C1 segment of cervical spinal cord (tissue), 14 donors: ENCODE measurements at places on chromosomes 16 and 17.

- no peak for DNase-seq
Observed at GRCh38 chr16:49776085-49776595, 79.8 kb downstream of the ZNF423 start.

- no peak for DNase-seq
Observed at GRCh38 chr17:47622180-47622549, 27.6 kb upstream of the KPNB1 start.

GRCh38 chr16:24755201-24755874 lies 25.9 kb downstream of the TNRC6A start:
- no peak for DNase-seq

DNA sequence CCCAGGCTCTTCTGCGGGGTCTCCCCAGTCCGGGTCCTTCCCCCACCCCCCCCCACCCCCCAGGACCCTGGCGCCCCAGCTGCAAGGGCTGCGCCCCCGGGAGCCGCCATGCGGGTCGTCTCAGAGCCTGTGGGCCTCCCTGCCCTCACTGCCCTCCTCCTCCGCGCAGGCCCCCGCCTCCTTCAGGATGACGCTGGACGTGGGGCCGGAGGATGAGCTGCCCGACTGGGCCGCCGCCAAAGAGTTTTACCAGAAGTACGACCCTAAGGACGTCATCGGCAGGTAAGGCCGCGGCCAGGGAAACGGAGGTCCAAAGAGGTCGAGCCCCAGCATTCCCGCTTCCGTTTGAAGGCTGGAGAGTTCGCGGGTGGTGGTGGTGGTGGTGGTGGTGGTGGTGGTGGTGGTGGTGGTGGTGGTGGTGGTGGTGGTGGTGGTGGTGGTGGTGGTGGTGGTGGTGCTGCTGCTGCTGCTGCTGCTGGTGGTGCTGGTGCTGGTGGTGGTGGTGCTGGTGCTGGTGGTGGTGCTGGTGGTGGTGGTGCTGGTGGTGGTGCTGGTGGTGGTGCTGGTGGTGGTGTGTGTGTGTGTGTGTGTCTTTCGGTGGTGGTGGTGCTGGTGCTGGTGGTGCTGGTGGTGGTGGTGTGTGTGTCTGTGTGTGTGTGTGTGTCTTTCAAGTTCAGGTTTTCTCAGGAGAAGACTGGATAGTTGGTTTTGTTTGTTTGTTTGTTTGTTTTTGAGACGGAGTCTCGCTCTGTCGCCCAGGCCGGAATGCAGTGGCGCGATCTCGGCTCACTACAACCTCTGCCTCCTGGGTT lies 615 bp downstream of the PHKG2 start:
- no peak for DNase-seq

- no peak for DNase-seq
Observed at GRCh38 chr16:57386381-57386951, 14.2 kb downstream of the CX3CL1 start.

GRCh38 chr17:70074956-70075355 lies at the start of gene KCNJ16:
Gene KCNJ16 (plus strand): TSS chr17:70075225. CDS start chr17:70132088, 56,863 bp downstream.
- no peak for DNase-seq

GRCh38 chr16:27954191-27954590 lies 109.3 kb downstream of the GSG1L start:
- no peak for DNase-seq

DNA sequence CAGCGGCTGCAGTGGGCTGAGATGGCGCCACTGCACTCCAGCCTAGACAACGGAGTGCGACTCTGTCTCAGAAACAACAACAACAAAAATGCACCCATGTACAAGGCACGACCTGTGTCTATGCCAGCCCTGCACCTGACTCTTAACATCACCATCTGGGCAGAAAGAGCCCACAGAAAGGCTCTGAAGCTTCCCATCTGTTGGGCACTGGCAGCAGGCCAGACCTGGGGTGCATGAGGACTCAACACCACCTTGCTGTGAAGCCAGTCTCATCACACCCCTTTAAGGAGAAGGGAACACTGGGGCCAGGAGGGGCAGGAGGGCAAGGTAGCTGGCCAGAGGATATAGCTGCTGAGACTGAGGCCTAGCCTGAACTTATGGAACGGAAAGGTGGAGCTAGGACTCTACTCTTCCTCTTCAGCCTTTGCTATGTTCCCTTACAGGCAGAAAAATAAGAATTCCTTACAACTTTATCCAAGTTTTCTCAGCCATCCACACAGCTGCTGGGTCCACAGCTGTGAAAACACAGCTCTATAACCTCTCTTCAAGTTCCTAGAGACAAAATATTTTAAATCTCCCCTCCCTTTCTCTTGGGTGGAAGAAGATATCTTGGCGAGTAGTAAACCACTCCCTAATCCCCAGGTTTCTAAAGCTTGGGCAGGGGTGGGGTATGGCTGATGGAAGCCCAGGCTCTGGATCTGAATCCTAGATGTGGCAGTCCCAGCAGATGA lies 2.8 kb downstream of the ELOB start:
- no peak for DNase-seq

- no peak for DNase-seq
Observed at GRCh38 chr17:59527325-59527917, 38.0 kb upstream of the DHX40 start.

- DNase-seq = no peak
Observed at GRCh38 chr17:79160980-79161636, 86.5 kb downstream of the ENGASE start.
